Stimulated activated naive CD4-positive, alpha-beta T cell treated with Interleukin-2 at 50 U/mL for 16 hours (primary cell): ENCODE measurements at places on chromosomes 5 and 9.

GRCh38 chr9:121622387-121623203, 28.8 kb upstream of the DAB2IP start:
- no peak for DNase-seq

DNA sequence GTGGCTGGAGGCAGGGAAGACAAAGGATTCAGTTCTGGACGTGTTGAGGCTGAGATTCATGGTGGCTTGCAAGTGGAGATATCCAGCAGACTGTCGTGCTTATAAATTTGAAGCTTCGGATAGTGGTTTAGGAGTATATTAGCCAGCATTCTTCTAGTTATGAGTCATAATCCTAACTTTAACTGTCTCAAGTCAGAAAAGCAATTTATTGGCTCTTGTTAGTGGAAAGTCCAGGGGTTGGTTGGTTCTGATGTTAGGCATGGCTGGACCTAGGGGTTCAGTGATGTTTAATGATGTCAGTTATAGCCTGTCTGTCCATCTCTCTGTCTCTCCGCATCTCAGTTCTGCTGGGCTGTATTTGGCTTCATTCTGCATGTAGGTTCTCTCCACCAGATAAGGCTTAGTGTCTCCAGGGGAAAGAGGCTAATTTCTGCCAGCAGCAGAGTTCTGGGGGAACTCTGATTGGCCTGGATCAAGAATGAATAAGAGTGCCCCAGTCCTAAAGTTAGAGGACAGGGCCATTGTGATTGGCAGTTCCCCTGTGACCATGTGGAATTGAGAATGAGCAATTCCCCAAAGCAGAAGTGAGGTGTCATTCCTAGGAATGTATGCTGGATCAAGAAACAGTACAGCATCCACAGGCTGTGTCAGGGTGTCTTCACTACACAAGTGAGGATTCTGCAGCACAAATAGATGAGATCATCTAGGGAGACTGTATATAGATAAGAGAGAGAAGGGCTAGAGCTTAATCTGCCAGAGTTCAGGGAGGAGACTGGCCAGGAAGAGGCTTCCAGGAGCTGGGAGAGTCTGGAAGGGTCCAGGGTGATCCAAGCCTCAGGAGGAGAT, 72.9 kb upstream of the SHB start:
- no peak for DNase-seq

GRCh38 chr5:135438636-135439221, 8.4 kb downstream of the DCANP1 start:
- no peak for DNase-seq

DNA sequence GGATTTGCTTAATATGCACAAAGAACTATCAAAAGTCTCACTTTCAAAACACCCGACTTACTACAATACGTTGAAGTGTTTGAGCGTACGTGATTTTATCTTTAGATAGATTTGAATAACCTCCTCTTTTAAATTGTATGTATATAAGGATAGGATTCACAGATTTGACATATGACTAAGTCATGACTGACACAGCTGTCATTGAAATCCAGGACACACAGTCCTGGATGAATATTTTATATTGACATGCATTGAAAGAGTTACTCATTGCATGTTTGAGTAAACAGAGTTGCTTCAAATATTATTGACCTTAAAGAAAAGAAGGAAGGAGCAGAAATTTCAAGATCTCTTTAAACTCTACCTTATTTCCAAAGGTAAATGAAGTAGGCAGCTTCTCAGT, 3.3 kb downstream of the MUSK start:
- DNase-seq, result no peak

DNA sequence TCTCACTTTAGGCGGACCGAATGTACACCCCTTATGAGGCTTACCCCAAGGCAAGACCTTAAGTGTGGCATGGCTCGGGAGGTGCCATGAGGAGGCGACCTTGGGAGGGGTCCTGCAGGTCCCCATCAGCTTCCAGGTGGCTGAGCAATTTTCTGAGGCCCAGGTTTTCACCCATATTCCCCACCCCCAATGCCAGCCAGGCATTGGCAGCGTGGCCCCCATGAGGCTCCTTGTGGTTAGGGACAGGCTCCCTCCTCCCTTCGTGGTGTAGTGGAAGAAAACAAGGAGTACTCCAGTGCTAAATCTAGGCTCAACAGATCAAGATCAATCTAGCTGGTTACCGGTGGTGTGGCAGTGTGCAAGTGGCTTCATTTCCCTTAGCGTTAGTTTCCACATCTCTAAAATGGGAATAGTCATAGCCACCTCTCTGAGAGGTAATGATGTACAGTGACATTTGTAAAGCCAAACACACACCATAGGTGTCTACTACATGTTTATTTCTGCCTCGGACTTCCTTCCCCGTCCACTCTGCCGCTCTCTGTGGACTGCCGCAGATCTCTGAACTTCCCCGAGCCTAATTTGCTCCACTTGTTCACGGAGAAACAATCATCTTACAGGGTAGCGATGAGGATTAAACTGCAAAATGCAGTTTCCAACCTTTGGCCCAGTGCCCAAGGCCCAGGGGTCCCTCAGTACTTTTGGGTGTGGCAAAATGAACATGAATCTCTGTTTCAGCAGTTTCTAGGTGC, 8.4 kb downstream of the LHX2 start:
- no peak for DNase-seq

GRCh38 chr9:81474125-81474524, 215.2 kb downstream of the TLE1 start:
- no peak for DNase-seq

DNA sequence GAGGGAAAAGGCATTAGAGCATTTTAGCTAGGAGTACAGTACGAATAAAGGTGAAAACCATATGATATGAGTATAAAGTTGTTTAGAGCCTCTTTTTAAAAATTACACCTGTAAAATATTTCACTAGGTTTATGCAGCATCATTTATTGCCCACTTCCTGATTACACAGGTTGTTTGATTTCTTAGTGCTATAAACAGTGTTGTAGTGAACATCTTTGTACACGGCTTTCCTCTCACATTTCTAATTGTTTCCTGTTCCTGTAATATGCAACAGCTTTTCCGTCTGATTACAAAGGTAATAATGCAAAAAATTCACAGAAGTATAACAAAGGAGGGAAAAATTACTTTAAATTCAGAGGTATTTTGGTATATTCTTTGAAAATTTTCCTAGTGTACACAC, 13.0 kb downstream of the STOM start:
- no peak for DNase-seq

- DNase-seq, result no peak
Observed at GRCh38 chr5:140573683-140574082, 9.1 kb downstream of the SLC35A4 start.

GRCh38 chr9:87275047-87275725, 222.5 kb upstream of the DAPK1 start:
- no peak for DNase-seq

DNA sequence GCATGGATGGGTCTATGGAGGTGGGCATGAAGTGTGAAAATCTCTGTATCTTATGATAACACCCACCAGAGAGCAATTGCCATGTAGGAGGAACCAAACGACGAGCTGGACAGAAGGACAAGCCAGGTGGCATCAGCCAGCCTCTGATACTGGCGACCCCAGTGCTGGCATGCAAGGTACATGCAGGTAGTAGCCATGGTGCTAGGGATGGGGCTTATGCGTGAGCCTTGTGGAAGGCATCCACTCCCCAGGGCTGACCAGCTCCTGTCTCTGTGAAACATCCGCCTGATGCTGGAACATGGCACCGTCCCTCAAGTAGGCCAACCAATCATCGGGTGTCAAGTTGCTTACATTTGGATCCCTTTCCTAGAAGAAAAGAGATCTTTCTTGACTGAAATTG, 412.9 kb downstream of the GADD45G start:
- no peak for DNase-seq

GRCh38 chr9:2676466-2676865, 40.8 kb upstream of the KCNV2 start:
- no peak for DNase-seq

DNA sequence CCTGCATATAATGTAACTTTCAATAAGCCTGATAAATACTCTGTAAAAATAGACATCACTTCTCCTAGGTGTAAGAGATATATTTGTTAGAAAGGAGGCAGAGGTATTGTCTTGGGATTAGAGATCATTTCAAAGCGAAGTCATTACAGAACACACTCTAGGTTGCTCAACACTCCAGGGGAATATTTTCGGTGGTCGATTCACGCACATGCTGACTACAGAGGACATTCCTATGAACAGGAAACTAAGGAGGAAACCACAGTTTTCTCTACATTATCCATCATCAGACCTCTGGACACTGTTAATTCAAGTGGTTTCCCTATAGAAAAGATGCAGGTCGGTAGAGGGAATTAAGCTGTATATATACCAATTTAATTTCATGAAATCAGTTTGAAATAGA, 370.0 kb downstream of the NDUFS4 start:
- no peak for DNase-seq

DNA sequence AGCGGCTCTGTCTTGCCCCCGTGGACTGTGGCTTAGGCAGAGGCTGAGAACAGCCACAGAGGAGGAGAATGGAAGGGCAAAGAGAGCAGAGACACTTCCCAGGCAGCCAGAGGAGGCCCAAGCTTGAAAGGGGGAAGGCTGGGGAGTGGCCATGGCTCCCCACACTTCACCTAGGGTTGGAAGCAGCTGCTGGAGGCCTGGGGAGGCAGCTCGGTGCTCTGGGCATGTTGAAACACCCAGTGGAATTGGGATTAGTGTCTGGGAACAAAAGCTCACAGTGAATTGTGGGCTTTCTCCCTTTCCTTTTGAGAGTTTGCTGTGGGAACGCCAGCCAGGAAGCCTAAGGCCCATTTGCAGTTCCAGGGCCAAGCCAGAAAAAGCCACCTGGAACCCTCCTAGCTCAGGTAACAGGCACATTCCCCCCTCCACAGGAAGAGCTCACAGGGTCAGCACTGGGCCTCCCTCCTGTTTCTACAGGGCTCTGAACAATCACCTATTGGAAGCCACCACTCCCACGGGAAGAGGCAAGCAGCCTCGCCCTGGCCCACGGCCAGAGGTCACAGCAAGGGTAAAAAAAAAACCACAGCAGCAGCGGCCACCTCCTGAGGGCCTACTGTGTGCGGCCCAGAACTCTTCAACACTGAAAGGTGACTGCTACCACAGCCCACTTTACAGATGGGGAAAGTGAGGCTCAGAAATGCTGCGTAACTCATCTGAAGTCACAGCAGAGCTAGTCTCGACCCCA, 20.2 kb downstream of the EEIG1 start:
- DNase-seq, result no peak

DNA sequence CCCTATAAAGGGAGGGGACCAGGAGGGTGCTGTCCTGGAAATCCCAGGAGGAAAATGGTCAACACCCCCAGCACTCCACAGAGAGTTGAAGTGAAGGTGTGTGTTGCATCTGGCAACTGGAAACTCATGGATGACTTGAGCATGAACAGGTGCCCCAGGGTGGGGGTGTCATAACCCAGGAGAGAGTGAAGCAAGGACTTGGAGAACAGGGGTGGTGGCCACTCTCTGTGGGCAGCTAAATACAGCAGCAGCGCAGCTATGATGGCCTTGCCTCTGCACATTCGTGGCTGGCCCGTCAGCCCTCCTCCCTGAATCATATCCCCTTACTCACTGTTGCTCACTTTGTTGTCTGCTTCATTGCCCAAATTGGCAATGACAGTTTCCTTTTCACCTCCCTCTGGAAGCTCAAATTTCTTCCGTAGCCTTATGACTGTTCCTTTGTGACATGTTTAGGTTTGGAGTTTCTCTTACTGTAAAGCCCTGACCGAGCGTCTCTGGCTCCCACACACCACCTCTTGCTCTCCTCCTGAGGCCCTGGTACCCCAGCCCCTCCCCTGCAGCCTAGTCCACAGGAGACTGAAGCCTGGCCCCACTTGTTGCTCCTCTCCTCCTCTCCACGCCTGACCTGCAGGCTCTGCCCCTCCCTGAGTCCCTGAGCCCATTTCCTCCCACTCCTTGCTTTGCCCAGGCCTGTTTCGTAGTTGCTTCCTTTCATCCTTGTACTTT, 185.8 kb downstream of the CD180 start:
- DNase-seq, result no peak
